ENCODE measurements at places on chromosomes 6 and 20.

- no peak for DNase-seq
These were observed 65.3 kb downstream of the AIG1 start for GRCh38 chr6:143125864-143126573.

DNA sequence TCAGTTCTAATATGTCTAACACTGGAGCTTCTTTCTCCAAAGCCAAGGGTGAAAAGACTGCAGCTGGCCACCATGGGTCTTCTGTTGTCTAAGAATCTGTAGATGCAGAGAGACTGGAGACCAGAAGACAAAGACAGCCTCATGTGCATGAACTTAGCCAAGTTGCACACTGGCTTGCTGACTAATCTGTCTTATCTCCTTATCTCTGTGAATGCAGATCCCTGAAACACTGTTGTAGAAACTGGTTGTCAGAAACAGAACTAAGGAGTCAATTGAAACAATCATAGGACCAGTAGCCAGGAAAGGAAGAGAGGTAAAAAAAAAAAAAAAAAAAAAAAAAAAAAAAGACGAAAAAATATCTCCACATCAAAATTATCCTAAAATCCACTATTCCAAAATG, 109.7 kb downstream of the BFSP1 start:
- DNase-seq, result peak; percentile 6

GRCh38 chr20:7586481-7586880, 353.8 kb downstream of the HAO1 start:
- DNase-seq, result no peak

- no peak for DNase-seq
These were observed 45.9 kb upstream of the XRN2 start for GRCh38 chr20:21257192-21257591.

GRCh38 chr6:41434803-41435481, 99.5 kb downstream of the NCR2 start:
- DNase-seq, result no peak

All from iris pigment epithelial cell (primary cell).